ENCODE measurements at places on chromosomes 5 and 9.
A peak's percentile ranks its signal among the peaks of the same experiment; 100 is the strongest.

GRCh38 chr9:6631207-6631512 is 14.4 kb downstream of the GLDC start:
- DNase-seq: no peak

- DNase-seq: no peak
These were observed 70.8 kb upstream of the STARD4 start for GRCh38 chr5:111582993-111583601.

DNA sequence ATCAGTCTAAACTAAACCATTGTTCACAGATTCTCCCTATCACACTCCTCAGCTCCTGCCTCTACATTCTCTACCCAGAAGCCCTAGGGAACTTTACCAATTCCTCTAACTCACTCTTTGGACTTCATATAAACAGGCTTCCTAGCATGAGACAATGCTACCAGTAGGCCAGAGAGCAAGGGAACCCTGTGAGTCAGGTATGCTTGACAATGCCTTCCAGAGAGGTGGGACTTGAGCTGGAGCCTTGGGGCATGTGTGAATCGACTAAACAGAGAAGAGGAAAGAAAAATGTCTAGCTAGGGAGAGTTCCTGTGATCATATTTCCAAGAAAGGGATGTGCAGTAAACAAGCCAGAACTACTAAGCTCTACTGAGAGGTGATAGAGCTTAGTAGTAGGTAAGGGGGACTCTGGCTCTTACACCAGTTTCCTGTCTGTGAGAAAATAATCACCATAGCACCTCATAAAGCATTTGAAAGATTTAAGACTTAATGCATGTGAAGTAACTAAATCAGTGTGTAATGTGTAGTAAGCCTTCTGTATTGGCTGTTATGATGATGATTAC is 6.4 kb upstream of the RFK start:
- no peak for DNase-seq

- no peak for DNase-seq
These were observed 624.2 kb downstream of the CHSY3 start for GRCh38 chr5:130528474-130528873.

GRCh38 chr9:96616817-96617438 is 2.7 kb downstream of the CDC14B start:
- DNase-seq: no peak

GRCh38 chr9:137227054-137227852 is at the start of gene RNF224:
TSS of gene RNF224 (plus strand) at chr9:137227502. CDS start at chr9:137228336, 834 bp downstream.
- peak; percentile 53 for DNase-seq

DNA sequence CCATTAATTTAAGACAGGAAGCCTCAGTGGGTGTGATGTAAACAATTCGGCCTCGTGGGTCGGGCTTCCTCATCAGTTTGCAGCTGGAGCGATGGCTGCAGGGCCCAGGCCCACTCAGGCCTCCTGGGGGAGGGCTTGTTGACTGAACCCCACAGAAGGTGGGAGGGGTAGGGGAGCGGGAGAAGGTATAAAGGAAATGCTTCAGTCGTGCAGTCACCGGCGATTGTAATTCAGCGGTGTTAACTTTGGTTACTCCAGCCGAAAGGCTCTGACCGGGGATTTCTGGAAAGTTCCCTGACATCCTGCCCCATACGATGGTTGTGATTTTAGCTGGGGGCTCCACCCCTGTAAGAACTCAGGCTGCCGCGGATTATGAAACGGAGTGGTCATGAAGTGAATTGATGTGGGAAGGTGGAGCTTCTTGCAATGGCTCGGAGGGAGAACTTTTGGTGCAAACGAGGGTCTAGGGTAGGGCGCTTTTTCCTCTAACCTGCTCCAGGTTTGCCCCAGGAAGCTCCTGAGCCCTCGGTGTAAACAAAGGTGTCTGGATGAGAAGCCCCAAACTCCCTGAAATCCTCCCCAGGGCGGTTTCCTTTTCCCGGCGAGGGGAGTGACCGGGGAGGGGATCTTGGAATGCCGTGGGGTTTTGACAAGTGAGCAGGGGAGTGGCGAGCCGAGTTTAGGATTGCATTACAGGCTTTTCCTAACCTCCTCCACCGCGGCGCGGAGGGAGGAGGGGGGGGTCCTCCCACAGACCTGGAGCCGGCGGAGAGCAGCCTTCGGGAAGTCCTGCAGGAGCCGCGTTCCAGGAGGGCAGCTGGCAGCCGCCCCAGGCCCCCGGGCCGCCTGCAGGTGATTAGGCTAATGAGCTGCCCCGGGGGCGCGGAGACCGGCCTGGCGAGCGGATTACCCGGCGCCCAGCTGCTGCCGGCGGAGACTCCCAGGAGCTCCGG is 215.5 kb downstream of the PDZD2 start:
- no peak for DNase-seq

- no peak for DNase-seq
These were observed 116.0 kb downstream of the NMUR2 start for GRCh38 chr5:152288917-152289595.

DNA sequence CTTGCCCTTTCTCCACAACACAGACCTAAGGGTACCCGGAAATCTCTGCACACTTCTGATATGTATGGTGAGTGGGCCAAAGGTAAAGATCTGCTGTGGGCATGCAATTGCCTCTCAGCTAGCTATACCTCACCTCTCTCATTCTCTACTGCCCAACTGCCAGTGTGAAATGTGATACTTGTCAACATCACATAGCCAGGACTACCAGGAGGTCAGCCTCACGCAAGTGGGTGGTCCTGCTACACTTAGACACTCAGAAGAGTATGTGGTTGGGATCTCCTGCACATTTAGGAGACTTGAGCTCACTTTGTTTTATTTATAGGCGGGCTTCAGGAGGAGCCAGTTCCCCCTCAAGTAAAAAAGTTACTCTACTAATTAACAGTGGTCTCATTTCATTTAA is 88.0 kb upstream of the MAN2A1 start:
- no peak for DNase-seq

DNA sequence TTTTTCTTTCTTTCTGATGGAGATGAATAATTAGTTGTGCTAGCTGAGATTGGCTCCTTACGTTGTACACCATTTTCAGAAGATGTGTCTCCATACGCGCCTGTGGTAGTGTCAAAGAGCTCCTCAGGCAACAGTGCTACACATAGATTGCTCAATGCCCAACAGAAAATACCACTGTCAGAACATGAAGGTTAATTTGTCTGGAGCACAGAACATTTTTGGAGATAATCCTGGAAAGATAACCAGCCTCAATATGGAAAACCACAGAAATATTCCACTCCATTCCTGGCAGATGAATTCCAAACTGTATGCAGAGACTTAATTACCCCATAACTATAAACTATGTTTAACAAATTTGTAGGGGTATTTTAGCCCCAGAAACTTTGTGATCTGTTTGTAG is 233.6 kb downstream of the MARCHF11 start:
- DNase-seq: no peak

DNA sequence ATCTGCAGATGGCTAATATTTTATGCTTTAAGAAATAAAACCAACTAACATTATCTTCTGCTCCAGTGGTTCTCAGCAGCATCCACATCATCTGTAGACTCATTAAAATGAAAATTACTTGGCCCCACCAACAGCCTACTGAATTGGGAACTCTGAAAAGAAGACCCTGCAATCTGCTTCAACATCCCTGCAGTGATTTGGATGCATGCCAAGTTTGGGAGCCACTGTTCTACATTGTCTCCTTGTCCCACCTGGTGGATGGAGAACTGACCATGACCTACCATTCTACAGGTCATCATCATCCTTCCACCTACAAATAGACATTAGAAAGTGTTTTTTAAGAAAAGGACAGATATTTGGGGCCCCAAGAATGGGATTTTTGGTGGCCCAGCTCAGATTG is 71.1 kb downstream of the ACER2 start:
- no peak for DNase-seq

- peak; percentile 61 for DNase-seq
These were observed 33.1 kb downstream of the APTX start for GRCh38 chr9:32968101-32969011.

DNA sequence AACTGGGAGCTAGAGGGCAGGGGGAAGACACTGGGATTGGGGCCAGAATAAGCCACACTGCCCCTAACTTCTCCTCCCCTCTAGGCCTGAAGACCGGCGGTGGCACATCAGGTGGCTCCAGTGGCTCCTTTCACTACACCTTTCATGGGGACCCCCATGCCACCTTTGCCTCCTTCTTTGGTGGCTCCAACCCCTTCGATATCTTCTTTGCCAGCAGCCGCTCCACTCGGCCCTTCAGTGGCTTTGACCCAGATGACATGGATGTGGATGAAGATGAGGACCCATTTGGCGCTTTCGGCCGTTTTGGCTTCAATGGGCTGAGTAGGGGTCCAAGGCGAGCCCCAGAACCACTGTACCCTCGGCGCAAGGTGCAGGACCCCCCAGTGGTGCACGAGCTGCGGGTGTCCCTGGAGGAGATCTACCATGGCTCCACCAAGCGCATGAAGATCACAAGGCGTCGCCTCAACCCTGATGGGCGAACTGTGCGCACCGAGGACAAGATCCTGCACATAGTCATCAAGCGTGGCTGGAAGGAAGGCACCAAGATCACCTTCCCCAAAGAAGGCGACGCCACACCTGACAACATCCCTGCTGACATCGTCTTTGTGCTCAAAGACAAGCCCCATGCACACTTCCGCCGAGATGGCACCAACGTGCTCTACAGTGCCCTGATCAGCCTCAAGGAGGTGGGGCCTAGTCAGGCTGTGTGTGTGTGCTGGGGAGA is 6.8 kb downstream of the DNAJB5 start:
- DNase-seq: no peak

DNA sequence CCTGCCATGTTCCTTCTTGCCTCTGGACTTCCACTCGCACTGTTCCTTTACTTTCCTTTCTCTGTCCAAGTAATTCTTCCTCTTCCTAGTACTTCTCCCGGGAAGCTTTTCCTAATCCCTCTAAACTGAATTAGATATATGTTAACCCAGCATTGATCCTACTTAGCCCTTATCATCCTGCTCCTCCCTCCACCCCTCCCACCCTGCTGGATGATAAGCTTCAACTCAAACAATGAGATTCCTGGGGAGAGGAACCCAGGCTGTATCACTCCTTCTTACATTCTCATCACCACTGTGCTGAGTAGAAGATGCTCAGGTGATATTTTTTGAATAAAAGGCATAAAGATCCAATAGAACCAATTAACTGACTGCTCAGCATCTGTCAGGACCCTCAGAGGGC is 45.7 kb downstream of the CDK5RAP2 start:
- no peak for DNase-seq

- no peak for DNase-seq
These were observed 44.6 kb downstream of the FOCAD start for GRCh38 chr9:20728493-20729220.

DNA sequence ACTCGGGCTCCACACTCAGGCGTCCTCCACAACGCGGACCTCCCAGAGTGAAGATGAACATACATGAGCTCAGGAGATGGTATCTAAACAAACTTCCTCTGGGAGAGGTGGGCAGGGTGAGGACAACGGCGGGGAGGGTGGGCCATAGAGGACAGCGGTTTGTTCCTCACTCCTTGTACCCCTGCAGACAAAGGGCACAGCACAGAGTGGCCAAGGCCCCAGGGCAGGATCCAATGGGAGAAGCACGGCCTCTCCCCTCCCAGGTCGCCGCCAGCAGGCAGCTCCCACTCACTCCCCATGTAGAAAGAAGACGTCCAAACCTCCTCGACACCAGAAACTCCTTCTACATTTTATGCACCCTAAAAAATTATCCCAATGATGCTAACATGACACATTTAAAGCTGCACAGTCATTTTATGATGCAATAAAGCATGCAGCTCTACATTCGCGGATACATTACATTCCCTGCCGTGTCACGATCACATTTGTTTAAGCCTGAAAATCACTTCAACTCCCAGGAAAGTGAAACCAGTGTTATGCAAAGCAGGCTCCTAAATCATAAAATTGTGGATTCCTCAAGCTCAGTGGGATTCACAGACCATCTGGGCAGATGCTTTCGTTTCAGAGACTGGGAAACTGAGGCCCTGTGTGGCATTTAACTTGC is 87.5 kb upstream of the SARDH start:
- DNase-seq: no peak

GRCh38 chr5:17314907-17315471 is 97.6 kb downstream of the BASP1 start:
- peak; percentile 21 for DNase-seq

DNA sequence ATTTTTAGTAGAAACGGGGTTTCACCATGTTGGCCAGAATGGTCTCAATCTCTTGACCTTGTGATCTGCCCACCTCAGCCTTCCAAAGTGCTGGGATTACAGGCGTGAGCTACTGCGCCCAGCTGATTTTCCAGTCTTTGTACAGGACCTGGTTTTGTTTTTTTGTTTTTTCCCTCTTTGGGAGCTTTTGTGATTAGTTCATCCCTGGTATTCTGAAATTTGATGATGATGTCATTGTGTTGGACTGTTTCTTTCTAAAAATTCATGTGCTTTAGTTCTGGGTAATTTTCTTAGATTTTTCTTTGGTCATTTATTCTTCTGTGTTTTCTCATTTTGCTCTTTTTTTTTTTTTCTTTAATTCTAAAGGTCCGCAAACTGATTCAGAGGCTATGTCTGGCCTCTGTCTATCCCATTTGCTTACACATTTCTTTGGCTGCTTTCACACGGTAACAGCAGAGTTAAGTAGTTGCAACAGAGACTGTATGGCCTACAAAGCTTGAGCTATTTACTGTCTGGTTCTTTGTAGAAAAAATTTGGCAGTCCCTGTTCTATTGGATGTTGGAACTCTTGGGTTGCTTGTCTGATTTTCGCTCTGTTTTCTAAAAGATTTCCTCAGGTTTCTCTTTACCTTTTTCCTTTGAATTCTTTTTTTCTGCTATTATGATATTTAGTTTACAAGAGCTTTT is 24.8 kb downstream of the STX17 start:
- no peak for DNase-seq

- no peak for DNase-seq
These were observed 16.5 kb upstream of the SPARC start for GRCh38 chr5:151703227-151703626.

DNA sequence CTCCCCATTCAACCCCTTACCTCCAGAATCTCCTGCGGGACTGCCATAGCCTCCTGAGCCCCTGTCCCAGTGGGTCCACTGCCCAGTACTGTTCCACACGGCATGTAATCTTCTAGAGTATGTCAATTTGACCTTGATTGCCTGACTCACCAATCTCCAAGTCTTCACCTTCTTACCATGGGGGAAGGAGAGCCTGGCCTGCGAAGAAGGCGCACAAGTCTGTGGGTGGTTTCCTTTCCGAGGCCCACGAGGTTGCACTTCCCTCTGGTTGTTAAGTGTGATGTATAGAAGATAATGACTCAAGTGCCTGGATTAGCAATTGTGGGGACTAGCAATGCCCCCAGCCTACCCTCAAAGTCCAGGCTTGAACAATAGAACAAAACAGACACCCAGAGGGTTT is 8.1 kb upstream of the TENT4A start:
- DNase-seq: no peak

- no peak for DNase-seq
These were observed 69.8 kb downstream of the MRPL36 start for GRCh38 chr5:1729641-1730486.

- no peak for DNase-seq
These were observed 91.5 kb downstream of the APBA1 start for GRCh38 chr9:69580582-69581214.

GRCh38 chr9:87722393-87723088 is 3.4 kb upstream of the CTSL start:
- DNase-seq: no peak

DNA sequence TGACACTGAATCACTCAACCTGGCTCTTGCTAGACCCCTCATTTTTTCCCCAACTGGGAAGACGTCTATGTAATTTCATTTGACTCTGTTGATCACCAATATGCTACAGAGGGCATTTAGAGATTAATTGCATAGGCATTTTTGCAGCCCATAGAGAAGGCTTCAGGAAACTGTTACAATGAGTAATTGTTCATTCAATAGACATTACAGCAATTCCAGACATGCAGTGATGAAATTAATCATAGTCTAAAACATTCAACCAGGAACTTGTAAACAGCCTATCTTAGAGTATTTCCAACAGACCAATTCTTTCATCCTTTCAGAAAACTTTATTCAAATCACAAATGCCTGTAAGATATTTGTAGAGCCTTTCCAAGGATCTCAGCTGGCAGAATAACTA is 122.3 kb downstream of the MARCHF11 start:
- DNase-seq: no peak

All from NCI-H1930 (cell line).